Progenitor cell of endocrine pancreas (in vitro differentiated cells): ENCODE measurements at places on chromosomes 6 and 20. TPM values are rescaled to one million over a fixed set of nuclear protein-coding genes. Genes with fewer than 3 reads are reported as not detected.

GRCh38 chr6:62367601-62368000, 81.6 kb upstream of the KHDRBS2 start:
- DNase-seq = no peak

DNA sequence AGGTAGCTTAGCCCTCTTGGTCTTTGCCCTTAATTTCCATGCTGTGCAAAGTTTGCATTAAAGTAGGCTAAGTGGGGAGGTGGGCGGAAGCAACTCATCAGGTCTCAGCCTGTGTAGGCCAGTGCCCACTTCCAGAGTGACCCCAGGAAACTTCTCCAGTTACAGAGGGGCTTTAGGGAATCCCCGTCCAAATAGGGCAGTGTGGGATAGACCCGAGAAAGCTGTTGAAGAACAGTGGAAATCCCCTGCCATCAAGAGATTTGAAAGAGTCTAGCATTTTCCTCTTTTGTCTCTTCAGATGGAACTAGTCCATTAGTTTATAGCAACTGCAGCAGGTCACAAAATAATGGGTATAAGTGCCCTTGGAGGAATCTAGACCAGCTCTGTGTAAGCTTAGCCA, 20.2 kb downstream of the SF3B5 start:
- DNase-seq = no peak

The UST gene
- total RNA-seq = 2.9 and 4.7 TPM in 2 replicates

The HFE gene
- total RNA-seq = 1.1 and 1.8 TPM in 2 replicates

DNA sequence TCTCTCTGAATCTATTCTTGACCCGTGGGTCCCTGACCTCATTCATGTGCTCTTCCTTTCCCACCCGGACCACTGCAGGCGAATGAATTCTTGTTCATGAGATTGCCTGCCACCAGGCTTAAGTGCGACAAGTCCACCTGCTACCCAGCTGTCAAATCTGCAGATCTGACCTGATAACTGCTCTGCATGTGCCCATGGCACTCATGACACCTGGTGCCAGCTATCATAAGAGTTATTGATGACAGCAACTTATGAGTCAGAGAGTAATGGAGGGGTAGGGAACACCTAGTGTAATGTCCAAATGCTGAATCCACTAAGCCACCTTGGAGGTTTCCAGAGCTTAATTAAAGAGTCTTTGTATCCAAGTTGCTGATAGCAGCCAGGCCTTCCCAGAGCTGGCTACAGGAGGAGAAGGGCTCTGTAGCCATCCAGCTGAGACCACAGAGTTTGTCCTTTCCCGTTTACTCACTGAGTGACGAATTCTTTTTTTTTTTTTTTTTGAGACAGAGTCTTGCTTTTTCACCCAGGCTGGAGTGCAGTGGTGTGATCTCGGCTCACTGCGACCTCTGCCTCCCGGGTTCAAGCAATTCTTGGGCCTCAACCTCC, 17.4 kb downstream of the SHLD1 start:
- DNase-seq = no peak

DNA sequence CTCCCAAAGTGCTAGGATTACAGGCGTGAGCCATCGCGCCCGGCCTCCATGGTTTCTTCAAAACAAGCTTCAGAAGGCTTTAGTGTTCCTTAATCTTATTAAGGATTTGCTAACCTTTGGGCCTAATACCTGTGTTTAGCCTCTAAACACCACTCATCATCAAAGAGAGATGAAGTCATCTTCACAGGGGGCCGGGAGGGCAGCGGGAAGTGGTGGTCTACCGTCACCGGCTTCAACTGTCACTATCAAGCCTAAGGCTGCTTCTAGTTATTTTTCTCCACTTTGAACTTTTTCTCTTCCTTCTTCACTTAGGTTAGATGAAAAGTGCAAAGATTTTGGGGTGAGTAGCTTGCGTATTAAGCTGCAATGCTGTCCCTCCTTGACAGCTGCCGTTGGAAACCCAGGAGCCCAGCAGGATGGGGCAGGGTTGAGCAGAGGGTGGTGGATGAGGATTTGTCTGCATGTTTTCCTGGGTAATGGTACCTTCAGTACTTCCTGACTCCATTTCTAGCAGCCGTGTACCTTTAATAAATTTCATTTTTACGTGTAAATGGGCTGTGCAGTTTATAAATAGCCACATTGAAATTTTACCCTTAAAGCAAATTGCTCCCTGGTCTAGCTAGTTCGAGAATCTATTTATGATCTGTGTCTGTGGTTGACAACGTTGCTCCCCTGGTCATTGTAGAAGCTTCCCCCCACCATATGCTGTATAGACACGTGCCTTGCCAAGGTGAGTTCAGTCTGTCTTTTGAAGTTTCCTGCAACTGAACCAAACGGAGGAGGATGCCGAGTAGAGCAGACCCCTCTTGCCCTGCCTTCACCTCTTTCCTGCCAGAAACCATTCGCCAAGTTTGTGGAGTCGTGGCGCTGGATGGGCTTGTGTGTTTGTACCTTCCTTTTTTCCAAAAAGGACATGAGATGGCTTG, 64.8 kb downstream of the SYNJ2 start:
- no peak for DNase-seq

GRCh38 chr20:50649590-50649989, 41.8 kb downstream of the RIPOR3 start:
- DNase-seq = no peak

GRCh38 chr6:115984809-115985208, 75.9 kb downstream of the FRK start:
- no peak for DNase-seq
